Activated CD4-positive, alpha-beta T cell treated with anti-CD3 and anti-CD28 coated beads, Interleukin-2, amount 50 U/mL, for 16 hours (primary cell): ENCODE measurements at places on chromosomes 13 and 19.

- no peak for DNase-seq
Observed at GRCh38 chr13:38180126-38180525, 169.5 kb upstream of the UFM1 start.

GRCh38 chr19:50909240-50910070 lies 1.7 kb downstream of the KLK4 start:
- DNase-seq: peak; percentile 37

DNA sequence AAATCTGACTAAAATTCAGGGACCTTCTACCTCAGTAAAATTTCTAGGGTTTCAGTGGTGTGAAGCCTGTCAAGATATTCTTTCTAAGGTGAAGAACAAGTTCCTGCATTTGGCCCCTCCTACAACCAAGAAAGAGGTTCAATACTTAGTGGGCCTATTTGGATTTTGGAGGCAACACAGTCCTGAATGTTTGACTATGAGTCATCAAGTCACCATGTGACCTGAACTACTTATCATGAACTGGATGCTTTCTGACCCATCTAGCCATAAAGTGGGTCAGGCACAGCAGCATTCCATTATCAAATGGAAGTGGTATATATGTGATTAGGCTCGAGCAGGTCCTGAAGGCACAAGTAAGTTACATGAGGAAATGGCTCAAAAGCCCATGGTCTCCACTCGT lies 163.0 kb upstream of the IRS2 start:
- DNase-seq: no peak

DNA sequence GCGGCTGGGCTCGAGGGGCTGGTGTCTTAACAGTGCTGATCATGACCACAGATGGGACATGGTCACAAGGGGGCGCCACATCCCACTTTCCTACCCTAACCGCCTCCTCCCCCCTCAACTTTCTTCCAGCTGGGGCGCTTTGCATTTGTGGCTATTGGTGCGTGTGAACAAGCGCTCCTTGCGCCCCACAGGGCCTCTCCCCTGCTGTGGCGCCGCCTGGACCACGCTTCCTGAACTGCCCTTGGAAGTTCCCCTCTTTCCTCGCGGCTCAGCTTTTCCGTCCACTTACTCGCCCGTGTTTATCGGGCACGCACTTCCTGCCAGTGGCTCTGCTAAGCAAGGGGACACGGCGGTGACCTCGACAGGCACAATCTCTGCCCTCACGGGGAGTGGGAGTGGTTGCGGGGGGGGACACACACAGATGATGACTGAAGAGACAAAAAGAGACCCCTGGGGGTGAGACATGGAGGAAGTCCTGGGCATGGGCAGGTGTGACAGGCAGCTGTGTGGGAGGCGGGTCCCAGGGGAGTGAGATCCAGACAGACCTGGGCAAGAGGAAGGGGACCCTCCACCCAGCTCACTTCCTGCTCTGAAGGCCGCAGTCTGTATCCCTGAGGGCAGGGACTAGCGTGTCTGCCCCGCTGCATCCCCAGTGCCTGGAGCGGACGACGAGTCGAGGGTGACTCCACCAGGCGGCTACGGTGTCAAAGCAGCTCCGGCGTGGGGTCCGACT lies 40.3 kb downstream of the ZNF787 start:
- DNase-seq: peak; percentile 65

DNA sequence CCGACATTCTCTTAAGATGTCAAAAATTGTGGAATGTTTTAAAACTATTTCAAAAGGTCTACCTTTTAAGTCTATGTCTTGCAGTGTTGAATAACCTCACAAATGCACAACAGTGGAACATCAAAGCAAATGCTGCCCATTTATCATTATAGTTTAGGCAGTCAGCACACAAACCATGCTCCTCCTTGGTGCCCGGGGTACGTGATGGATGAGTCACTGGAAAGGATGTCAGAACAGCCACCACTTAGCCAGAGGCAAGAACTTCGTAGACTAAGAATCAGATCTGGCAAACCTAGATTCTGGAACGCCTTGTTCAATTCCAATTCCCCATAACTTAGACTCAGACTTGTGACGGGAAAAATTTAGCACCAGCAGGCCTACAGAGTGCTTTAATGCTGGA lies 343.6 kb downstream of the FGF9 start:
- DNase-seq: no peak

GRCh38 chr13:45218689-45219088 lies 17.8 kb upstream of the KCTD4 start:
- no peak for DNase-seq

- DNase-seq: no peak
Observed at GRCh38 chr13:71260246-71260645, 606.8 kb downstream of the DACH1 start.

DNA sequence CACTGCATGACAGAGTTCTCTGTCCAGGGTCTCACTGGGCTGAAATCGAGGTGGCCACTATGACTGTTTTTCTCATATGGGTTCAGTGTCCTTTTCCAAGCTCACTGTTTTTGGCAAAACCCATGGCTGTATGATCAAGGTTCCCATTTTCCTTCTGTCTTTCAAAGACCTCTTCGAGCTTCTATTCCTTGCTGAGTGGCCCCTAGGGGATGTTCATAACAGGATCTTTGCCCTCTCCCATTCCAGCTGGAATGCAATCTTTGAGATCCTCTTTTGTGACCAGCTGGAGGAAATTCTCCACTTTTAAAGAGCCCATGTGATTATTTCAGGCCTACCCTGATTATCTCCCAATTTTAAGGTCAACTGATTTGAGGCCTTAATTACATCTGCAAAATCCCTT lies 572.5 kb upstream of the SLC10A2 start:
- DNase-seq: no peak

DNA sequence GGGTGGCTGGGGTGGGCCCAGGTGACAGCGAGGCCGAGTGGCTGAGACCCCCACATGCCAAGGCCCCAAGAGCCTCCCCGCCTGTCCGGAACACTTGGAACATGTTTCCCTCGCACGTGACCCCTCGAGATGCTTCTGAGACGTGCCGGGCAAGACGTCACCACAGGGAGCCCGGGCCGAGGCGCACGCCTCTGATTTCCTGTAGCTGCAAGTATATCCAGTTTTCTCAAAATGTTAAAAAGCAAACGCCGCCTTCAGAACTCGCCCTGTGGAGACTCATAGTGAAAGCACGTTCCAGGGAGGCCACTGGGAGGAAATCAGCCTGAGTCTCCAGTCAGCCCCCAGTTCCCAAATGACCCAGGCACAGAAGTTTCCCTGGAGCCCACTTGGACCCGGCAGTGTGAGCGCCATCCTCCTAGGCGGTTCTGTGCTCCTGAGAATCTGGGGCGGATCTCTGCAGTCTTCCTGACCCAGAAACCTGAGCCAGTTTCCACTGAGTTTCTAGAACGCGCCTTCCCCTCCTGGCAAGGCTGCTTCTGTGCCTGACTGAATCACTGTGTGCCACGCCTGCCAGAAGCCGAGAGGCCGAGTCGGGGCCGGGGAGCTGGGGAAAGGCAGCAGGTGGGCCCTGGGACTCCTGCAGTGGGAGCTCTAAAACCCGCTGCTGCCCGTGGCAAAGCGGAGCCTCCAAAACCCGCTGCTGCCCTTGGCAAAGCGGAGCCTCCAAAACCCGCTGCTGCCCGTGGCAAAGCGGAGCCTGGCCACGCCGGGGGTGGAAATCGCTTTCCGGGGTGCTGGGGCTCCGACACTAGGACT lies 179.3 kb downstream of the KDM4B start:
- DNase-seq: no peak

DNA sequence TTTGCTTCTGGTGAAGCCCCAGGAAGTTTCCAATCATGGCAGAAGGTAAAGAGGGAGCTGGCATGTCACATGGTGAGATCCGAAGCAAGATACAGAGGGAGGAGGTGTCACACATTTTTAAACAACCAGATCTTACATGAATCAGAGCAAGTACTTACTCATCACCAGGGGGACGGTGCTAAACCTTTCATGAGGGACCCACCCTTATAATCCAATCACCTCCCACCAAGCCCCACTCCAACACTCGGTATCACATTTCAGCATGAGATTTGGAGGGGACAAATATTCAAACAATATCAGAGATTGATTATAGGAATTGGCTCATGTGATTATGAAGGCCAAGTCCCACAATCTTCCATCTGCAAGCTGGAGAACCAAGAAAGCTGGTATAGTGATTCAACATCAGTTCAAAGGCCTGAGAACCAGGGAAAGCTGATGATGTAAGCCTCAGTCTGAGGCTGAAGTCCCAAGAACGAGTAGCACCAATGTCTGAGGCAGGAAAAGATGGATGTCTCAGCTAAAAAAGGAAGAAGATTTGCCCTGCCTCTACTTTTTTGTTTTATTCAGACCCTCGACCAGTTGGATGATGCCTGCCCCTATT lies 58.6 kb upstream of the WDFY2 start:
- no peak for DNase-seq

- DNase-seq: no peak
Observed at GRCh38 chr13:49693191-49693733, 2.0 kb upstream of the EBPL start.

GRCh38 chr19:48967346-48968178 lies 2.5 kb downstream of the FTL start:
- DNase-seq: peak; percentile 37

- no peak for DNase-seq
Observed at GRCh38 chr19:3573162-3573857, 566 bp downstream of the HMG20B start.

DNA sequence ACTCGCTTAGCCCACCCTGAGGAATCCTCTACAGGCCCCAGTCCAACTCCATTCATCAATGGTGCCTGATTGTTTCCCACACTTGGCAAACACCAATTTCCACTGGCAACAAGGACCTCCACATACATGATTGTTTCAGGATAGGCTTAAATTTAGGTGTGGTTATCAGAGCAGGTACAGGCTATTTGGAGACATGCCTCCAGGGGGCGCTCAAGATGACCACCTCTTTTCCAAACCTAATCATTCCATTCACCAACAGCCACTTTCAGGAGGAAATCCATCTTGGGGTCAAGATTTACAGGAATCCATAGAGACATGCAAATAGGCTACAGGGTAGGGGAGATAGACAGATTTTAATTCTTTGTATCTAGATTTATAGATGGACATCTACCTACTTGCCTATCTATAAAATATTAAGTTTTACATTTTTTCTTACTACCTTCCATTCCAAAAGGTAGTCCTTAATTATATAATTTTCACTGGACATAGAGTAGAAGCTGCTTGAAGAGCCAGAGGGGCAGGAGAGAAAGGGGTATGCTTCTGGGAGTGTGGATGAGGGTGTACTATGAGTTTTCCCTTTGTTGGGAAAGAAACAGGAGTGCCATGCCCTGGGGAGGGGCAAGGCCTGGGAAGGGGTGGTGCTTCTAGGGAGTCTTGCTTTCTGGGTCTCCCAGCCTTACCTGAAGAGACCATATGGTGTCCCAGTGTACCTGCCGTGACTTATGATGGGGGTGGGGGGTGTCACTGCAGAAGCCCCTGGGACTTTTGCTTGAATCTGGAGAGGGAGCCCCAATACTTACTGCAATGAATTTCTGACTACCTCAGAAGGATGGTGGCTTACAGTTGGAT lies 14.1 kb upstream of the PCDH8 start:
- DNase-seq: no peak

DNA sequence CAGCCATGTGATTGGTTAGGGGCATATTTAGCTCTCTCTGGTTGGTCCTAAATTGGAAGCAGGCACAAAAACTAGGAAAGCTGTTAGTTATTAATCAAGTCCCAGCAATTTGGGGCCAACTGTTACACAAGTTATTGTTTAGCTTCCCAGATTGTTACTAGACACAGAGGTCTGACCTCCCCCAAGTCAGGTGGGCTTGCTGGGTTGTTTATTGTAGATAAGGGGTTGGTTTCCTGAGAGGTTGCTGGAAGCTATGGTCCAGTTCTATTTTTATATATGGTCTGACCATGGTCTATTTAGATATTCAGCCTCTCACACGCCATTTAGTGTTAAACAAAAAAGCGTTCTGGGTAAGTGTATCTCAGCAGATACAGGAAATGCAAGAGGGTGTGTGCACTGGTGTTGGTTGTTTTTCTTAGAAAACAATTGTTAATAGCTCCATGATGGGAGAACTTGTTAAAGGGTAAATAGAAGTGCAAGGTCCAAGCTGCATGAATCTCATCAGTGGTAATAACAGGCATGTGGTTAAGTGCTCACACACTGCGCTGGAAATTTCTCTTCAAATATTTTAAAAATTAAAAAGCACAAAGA lies 150.0 kb downstream of the RAP2A start:
- no peak for DNase-seq

GRCh38 chr13:71021825-71022422 lies 845.1 kb downstream of the DACH1 start:
- DNase-seq: no peak

DNA sequence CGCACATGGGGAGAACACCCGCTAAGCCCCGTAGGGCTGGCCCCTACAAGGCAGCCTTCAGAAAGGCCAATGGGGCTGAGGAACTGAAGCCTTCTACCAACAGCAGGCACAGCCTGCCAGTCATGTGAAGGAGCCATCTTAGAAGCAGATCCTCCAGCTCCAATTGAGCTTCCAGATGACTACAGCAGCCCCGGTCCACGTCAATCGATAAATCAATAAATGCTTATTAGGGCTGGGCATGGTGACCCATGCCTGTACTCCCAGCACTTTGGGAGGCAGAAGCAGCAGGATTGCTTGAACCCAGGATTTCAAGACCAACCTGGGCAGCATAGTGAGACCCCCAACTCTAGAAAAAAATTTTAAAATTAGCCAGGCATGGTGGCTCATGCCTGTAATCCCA lies 23.0 kb downstream of the TEX101 start:
- no peak for DNase-seq

- no peak for DNase-seq
Observed at GRCh38 chr13:20616059-20616797, 49.3 kb downstream of the IFT88 start.

- no peak for DNase-seq
Observed at GRCh38 chr19:15265850-15266248, 33.6 kb upstream of the EPHX3 start.

DNA sequence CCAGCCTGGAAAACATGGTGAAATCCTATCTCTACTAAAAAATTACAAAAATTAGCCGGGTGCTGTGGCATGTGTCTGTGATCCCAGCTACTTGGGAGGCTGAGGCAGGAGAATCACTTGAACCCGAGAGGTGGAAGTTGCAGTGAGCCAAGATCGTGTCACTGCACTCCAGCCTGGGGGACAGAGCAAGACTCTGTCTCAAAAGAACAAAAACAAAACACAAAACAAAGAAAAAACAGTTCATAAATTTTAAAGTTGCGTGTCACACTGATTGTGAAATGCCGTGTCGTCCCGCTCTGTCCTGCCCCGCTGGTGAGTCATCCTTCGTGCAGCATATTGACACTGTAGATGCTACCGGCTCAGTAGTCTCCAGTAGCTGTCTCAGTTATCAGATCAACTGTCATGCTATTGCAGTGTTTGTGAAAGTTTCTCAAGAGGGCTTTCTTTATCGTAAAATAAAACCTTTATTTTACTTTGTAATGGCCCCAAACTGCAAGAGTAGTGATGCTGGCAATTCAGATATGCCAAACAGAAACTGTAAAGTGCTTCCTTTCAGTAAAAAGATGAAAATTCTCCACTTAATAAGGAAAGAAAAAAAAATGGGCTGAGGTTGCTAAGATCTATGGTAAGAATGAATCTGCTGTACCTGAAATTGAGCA lies 36.4 kb upstream of the IGFL1 start:
- DNase-seq: peak; percentile 42

GRCh38 chr13:50366488-50367174 lies 351.4 kb downstream of the KCNRG start:
- DNase-seq: peak; percentile 94
